IPS-NIHi11 (cell line): ENCODE measurements at places on chromosomes 12 and 14.

- no peak for DNase-seq
Measured at GRCh38 chr12:114823724-114824123, 139.7 kb upstream of the TBX3 start.

GRCh38 chr12:120905856-120906384 is 1.8 kb upstream of the SPPL3 start:
- no peak for DNase-seq

GRCh38 chr12:108268397-108268796 is 70.7 kb downstream of the CMKLR1 start:
- DNase-seq, result no peak

GRCh38 chr14:65179918-65180724 is 77.8 kb upstream of the MAX start:
- DNase-seq, result no peak

DNA sequence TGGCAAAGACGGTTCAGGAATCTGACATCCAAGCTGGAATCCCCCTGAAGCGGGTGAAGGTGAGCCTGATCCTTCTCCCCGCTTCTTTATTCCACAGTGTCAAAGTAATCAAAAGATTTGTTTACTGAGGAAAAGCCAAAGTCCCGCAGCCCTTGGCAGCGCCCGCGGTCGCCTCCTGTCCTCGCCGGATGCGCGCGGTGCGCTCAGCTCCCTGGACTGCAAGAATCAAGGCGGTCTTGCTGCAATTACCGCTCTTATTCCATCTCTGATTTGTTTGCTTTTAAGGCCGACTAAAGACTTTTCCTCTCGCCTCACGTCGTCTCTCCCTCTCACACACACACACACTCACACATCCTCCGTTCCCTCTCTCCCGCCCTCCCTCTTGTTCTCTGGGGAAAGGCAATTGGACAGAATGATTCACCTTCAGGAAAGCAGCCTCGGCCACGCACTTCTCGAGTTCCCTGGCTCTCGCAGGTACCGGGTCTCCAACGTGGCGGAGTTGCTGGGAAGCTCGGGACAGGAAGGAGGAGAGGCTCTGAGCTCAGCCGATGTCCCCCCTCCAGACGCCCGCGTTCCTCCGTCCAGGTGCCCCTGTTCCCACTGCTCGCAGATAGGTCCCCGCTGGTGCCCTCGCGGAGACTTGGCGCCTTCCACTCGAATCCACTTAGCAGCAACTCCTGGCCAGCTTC is 68.6 kb upstream of the USP15 start:
- DNase-seq, result no peak

- no peak for DNase-seq
Measured at GRCh38 chr12:127548123-127548553, 718.8 kb upstream of the TMEM132C start.

DNA sequence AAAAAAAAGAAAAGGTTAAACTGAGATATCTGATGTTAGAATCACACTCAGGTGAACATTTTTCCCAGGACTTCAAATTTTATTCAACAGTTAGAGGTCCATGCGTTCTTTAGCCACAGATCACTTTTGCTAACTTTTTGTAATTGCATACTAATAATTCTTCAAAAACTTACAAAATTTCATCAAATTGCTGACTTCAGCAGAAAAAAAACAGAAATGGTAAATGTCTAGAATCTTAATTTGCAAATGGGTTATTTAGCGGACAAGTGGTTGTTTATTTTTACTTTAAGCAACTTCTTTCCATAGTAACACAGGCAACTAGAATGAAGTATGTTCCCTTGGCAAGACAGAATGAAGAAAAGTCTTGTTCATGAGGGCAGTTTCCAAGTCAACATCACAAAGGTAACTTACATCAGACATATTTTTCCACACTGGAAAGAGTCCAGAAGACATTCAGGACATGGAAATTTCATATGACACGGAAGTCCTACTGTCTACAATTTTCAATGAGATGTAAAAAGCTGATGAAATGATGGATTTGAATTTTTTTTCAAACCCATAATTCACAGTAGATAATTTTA is 62.5 kb upstream of the SOX5 start:
- DNase-seq, result no peak

- DNase-seq, result no peak
Measured at GRCh38 chr12:120757226-120757742, 31.7 kb downstream of the ACADS start.
